ENCODE measurements at places on chromosomes 12 and 14.

DNA sequence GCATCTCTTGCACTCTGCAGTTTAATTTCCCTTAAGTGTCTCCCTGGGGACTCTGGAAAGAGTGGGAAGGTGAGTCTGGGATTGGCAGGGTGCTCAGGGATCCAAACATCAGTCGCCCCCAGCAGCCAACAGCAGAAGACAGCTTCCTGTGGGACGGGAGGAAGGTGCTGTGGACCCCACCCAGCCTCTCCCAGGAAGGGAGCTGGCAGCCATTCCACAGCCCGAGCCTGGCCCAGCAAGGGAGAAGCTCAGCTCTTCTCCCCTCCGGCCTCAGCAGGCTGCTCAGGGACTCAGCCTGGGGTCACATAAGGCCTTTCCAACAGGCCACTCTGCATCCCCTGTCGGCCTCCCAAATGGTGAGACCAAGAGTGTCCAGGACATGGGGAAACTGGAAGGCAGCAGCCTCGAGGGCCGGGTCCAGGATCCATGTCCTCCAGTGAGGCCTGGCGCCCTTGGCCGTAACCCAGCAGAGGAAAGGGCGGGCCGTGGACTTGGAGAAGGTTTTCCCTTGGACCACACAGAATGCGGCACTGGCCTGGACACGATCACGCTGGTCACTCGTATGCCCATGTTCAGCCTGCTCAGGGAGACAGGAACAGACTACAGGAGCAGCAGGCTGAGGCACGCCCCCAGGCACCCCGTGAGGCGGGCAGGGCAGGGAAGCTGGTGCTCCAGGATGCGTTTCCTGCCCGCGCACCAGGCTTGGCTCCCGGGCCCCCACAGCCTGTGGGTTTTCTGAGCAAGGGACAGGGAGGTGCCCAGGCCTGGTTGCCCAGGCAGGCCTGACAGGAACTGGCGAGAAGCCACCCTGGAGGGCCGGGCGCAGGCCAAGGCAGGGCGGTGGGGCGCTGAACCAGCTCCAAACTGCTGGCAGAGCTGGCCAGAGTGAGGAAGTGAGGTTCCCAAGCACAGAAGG, 3.5 kb downstream of the XRCC3 start:
- no peak overlapping the region for H3K27ac ChIP-seq
- H3K4me1 ChIP-seq, result peaks cover 27% of the 10 kb centered on the region
- H3K36me3 ChIP-seq, result no peaks in the 10 kb centered on the region
- no peak overlapping the region for H3K4me3 ChIP-seq
- H3K27me3 ChIP-seq, result no peaks in the 10 kb centered on the region

DNA sequence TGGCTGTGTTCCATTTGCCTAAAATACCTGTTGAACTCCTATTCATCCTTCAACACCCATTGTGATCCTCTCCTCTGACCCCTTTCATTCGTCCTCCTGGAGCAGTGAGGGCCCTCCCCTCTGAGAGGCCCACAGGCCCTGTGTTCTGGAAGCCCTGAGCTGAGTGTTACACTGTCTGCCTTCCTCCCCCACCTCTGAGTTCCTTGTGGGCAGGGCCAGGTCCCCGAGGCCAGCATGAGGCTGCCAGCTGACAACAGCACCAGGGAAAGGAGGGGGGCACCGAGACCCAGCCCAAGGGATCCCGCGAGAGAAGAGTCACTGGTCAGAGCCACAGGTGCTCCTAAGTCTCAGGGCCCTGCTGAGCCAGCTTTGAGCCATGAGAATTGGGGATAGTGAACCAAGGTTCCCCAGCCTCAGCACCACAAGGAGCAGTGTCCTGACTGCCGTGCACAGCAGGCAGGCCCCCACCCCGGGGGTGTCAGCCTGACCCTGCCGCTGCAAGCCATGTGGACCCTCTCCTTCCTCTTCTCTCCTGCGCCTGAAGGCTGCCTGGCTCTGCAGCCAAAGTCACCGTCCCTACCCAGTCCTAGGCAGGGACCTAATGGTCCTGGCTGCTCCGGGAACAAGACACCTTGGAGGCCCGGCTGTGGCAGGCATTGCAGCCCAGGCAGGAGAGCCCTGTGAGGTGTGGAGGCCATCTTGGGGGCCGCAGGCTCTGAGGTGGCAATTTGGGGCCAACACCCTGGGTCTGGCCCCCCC, 52.5 kb downstream of the BEGAIN start:
- no peaks in the 10 kb centered on the region for H3K36me3 ChIP-seq
- no peak for DNase-seq
- no peak overlapping the region for H3K27ac ChIP-seq
- no peaks in the 10 kb centered on the region for H3K27me3 ChIP-seq

DNA sequence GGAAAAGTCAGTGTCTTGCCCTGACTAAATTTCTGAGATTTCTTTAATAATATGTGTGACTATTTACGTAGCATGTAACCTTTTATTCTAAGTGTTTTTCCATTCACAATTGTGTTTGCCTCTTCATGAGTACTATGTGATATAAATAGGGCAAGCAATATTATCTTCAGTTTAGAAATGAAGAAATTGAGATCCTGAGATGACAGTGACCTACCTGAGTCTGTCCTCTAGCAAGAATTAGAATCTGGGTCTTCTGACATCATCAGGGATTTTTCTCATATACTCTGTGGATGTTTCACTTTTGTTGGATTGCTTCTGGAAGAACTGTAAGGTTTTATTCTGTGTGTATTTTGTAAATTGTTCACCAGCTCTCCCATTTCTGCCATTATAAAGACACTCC, 35.0 kb downstream of the TMTC2 start:
- no peaks in the 10 kb centered on the region for H3K27me3 ChIP-seq
- no peak overlapping the region for H3K27ac ChIP-seq
- H3K4me3 ChIP-seq, result no peak overlapping the region
- H3K36me3 ChIP-seq, result no peaks in the 10 kb centered on the region

- H3K27me3 ChIP-seq, result no peaks in the 10 kb centered on the region
- H3K4me3 ChIP-seq, result no peak overlapping the region
- H3K4me1 ChIP-seq, result peaks cover 18% of the 10 kb centered on the region
- H3K36me3 ChIP-seq, result no peaks in the 10 kb centered on the region
Measured at GRCh38 chr12:123950476-123951349, 21.9 kb downstream of the CCDC92 start.

DNA sequence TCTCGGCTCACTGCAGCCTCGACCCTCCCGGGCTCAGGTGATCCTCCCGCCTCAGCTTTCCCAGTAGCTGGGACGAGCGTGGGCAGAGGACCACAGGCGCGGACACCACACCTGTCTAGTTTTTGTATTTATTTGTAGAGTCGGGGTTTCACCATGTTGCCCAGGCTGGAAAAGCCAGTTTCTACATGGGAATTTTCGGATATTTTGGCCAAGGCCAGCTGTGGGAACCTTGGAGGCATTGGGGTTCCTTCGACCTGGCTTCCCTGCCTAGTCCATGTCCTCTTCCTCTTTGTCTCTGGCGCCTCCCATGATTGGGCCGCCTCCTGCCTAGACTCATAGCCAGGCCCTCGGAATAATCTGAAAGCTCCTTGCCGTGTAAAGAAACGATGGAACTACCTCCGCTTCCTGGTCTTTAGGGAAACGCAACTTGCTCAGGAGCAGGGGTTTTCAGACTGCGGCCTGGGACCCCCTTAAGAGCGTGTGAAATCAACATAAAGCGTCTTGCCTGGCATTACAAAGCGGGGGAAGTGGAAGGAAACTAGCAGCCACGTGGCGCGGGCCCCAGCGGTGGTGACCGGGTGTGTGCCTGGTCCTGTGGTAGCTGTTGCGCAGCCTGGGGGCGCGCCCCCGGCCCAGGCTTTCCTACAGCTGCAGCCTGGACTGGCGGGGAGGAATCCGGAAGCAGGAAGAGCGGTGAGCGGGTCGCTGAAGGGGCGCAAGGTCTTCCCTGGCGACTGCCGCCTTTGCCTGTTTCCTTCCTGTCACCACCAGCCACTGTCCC, 1.4 kb upstream of the HSP90AA1 start:
- DNase-seq, result peak; percentile 56
- peaks cover 37% of the 10 kb centered on the region for H3K4me1 ChIP-seq
- peaks cover 12% of the 10 kb centered on the region for H3K36me3 ChIP-seq

Data from endothelial cell of umbilical vein (primary cell).